ENCODE measurements at places on chromosomes 2 and 18.

DNA sequence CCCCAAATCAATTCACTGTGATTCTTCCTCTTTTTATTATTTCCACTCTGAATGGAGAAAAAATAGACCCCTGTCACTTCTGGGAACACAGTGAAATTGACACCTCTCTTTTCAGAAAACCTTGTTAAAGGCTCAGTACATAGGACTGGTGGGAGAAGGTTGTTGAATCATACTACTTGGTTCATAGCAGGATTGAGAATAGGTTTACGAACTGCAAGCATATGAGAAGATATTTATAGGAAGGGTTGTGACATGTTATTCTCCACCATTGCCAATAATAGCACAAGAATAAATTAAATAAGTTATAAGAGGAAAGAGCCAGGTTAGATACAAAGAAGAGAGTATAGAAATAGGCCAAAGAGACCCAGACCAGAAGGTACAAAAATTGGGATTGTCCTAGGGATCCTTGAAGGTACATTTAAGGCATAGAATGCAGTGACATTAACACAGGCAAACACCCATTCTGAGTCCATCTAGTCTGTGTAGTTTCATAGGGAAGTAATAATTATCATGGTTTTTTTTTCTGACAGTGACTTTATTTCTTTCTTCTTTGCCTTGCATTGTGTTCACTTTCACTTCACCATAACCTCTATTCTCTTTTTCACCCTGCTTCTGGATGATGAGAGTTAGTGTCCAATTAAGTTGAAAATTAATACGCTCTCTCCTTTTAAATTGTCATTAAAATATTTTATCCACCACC lies 21.8 kb upstream of the SERPINE2 start:
- no peaks in the 10 kb centered on the region for H3K36me3 ChIP-seq
- no peak overlapping the region for H3K27ac ChIP-seq
- H3K4me3 ChIP-seq: no peak overlapping the region

- no peak overlapping the region for H3K4me3 ChIP-seq
- no peak for DNase-seq
- H3K4me1 ChIP-seq: no peaks in the 10 kb centered on the region
- H3K27me3 ChIP-seq: no peaks in the 10 kb centered on the region
These were observed 55.5 kb upstream of the ZDBF2 start for GRCh38 chr2:206218796-206219499.

GRCh38 chr2:10720947-10721395 lies 459 bp upstream of the ATP6V1C2 start:
- DNase-seq: no peak
- H3K4me3 ChIP-seq: no peak overlapping the region
- no peak overlapping the region for H3K27ac ChIP-seq
- H3K27me3 ChIP-seq: peaks cover 9% of the 10 kb centered on the region

GRCh38 chr2:11096591-11096990 lies 58.7 kb upstream of the SLC66A3 start:
- no peak for DNase-seq
- H3K4me3 ChIP-seq: no peak overlapping the region
- no peaks in the 10 kb centered on the region for H3K27me3 ChIP-seq
- H3K36me3 ChIP-seq: no peaks in the 10 kb centered on the region
- no peaks in the 10 kb centered on the region for H3K4me1 ChIP-seq

DNA sequence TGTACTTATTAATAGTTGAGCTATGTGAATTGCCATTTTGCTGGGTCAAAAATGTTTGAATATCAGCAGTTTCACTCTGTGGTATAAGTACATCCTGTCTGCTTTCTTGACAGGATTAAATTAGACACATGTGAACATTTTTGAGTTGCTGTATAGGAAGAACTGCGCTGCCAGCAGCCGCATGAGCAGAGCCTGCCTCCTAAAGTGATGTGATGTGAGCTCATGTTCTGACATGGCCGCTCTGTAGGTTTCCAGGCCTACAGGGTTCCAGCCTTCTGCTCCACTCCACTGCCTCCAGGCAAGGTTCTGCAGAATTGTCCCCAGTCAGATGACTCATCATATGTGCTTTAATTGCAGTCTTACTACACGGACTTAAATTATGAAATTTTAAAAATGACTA lies 119.7 kb upstream of the NFATC1 start:
- no peak for DNase-seq
- no peak overlapping the region for H3K4me3 ChIP-seq
- no peaks in the 10 kb centered on the region for H3K36me3 ChIP-seq
- no peaks in the 10 kb centered on the region for H3K27me3 ChIP-seq

- no peaks in the 10 kb centered on the region for H3K27me3 ChIP-seq
- H3K36me3 ChIP-seq: peaks cover 88% of the 10 kb centered on the region
- no peak overlapping the region for H3K27ac ChIP-seq
- no peak overlapping the region for H3K4me3 ChIP-seq
- no peaks in the 10 kb centered on the region for H3K4me1 ChIP-seq
- DNase-seq: no peak
These were observed 22.5 kb downstream of the LPIN1 start for GRCh38 chr2:11768946-11769345.

GRCh38 chr2:19554520-19554919 lies 196.1 kb upstream of the OSR1 start:
- no peak overlapping the region for H3K4me3 ChIP-seq
- H3K27ac ChIP-seq: no peak overlapping the region
- H3K27me3 ChIP-seq: no peaks in the 10 kb centered on the region
